ENCODE measurements at places on chromosomes 1 and 21. TPM values are rescaled to one million over a fixed set of nuclear protein-coding genes. Genes with fewer than 3 reads are reported as not detected.

GRCh38 chr1:45654540-45655280, 30.9 kb upstream of the CCDC17 start:
- no peak for DNase-seq

DNA sequence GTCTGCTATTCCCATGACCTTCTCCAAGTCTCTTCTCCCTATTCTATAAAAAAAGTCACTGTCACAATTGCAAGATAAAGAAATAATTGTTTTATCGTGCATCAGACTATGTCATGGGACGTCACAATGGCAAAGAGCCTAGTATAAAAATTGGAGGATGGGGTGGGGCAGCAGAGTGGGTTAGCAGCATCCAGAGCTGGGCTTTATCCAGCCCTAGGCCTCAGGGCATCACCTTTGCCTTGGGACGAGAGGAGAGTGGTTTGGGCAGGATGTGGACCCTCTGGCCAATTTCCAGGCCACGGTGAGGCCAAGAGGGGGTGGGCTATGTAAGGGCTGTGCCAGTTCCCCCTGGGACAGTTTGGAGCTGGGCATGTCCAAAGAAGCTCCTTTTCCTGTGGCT, 25.7 kb downstream of the WNT4 start:
- DNase-seq, result no peak

Gene ITLN2
- total RNA-seq, result not detected

Gene PTPN22
- total RNA-seq, result 74.6 TPM

Gene SNX7
- not detected for total RNA-seq

All from activated CD4-positive, alpha-beta T cell treated with anti-CD3 and anti-CD28 coated beads, Interleukin-2, amount 10 ng/mL, durations not matched to agents 7 days and 5 days (primary cell).